CD4-positive, alpha-beta memory T cell (primary cell): ENCODE measurements at places on chromosomes 6 and 20. TPM values are rescaled to one million over a fixed set of nuclear protein-coding genes. Genes with fewer than 3 reads are reported as not detected.

The IRF4 gene
- 8.6 TPM for total RNA-seq

The LY6G6F gene
- not detected for total RNA-seq

The NEURL2 gene
- total RNA-seq: 5.5 TPM

The COL21A1 gene
- total RNA-seq: not detected

- DNase-seq: no peak
- no peak overlapping the region for H3K4me3 ChIP-seq
- no peak overlapping the region for H3K27ac ChIP-seq
- no peaks in the 10 kb centered on the region for H3K36me3 ChIP-seq
- no peaks in the 10 kb centered on the region for H3K27me3 ChIP-seq
These were observed 510.8 kb downstream of the PTPRT start for GRCh38 chr20:42678895-42679294.

- H3K36me3 ChIP-seq: no peaks in the 10 kb centered on the region
- H3K27ac ChIP-seq: no peak overlapping the region
- H3K4me1 ChIP-seq: peaks cover 29% of the 10 kb centered on the region
- DNase-seq: no peak
These were observed 1.9 kb downstream of the SDC4 start for GRCh38 chr20:45346291-45346718.

- H3K4me3 ChIP-seq: no peak overlapping the region
- H3K27me3 ChIP-seq: no peaks in the 10 kb centered on the region
- no peaks in the 10 kb centered on the region for H3K36me3 ChIP-seq
- H3K27ac ChIP-seq: no peak overlapping the region
- DNase-seq: no peak
- H3K4me1 ChIP-seq: no peaks in the 10 kb centered on the region
These were observed 27.7 kb downstream of the ME1 start for GRCh38 chr6:83403191-83403590.

DNA sequence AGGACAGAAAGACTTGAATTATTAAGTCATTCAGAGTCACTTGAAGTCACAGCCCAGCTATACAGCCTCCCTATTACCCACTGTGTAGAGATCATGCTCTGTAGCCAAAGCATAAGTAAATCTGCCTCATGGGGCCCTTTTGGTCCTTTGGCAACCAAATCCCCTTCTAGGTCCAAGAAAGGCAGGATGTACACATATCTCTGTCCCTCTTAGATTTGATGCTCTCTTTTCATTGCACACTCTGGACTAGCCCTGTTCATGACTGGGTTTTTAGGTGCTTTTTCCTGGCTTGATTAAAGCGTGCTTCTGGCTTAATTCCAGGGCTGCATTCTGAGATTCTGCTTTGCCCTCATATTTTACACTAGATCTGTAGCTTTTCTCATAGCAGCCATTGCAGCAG is 296.8 kb downstream of the TENT5A start:
- no peak overlapping the region for H3K4me3 ChIP-seq
- H3K27ac ChIP-seq: no peak overlapping the region
- H3K36me3 ChIP-seq: no peaks in the 10 kb centered on the region
- no peak for DNase-seq
- no peaks in the 10 kb centered on the region for H3K4me1 ChIP-seq

- no peaks in the 10 kb centered on the region for H3K4me1 ChIP-seq
- no peak for DNase-seq
- no peak overlapping the region for H3K27ac ChIP-seq
- H3K4me3 ChIP-seq: no peak overlapping the region
These were observed 63.5 kb downstream of the HMGN3 start for GRCh38 chr6:79170959-79171358.

DNA sequence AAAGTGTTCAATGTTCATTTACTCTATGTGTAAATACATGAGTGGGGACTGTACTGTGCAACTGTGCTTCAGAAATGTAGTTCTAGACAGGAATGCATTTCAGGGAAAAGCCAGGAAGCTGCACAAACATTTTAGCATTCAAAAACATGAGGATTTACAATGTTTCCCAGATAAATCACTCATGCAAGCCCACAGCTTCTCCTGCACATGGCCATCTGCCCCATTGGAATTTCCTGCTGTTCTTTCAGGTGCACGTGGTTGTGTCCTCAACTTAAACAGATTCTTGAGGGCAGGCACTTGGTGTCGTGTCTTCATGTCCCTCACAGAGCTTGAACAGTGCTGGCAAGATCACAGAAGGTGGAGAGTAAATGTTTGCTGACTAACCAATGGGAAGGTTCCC is 101.5 kb downstream of the UNC5CL start:
- H3K4me1 ChIP-seq: no peaks in the 10 kb centered on the region
- no peaks in the 10 kb centered on the region for H3K36me3 ChIP-seq
- no peaks in the 10 kb centered on the region for H3K27me3 ChIP-seq
- no peak for DNase-seq
- H3K27ac ChIP-seq: no peak overlapping the region
- no peak overlapping the region for H3K4me3 ChIP-seq

DNA sequence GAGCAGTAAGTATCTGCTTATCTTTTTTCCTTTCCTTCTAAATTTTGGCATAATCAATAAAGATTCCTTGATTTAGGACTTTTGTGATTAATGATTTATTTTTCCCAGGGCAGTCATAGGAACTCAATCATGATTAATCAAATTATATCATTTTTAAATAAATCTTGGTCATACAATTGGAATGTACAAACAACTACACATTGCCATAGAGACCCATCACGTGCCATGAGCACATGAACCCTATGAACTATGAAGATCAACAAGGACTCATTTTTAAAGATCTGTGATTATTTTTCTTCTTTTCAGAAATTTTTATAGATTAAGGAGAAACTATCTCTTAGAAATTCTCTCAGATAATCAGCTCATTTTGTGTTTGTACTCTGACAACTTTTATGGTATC is 622.4 kb downstream of the BCKDHB start:
- no peak for DNase-seq
- no peaks in the 10 kb centered on the region for H3K27me3 ChIP-seq
- H3K27ac ChIP-seq: no peak overlapping the region
- no peaks in the 10 kb centered on the region for H3K4me1 ChIP-seq
- no peaks in the 10 kb centered on the region for H3K36me3 ChIP-seq
- no peak overlapping the region for H3K4me3 ChIP-seq
